Lower leg skin (tissue), 4 donors: ENCODE measurements at places on chromosomes 1 and 21.

DNA sequence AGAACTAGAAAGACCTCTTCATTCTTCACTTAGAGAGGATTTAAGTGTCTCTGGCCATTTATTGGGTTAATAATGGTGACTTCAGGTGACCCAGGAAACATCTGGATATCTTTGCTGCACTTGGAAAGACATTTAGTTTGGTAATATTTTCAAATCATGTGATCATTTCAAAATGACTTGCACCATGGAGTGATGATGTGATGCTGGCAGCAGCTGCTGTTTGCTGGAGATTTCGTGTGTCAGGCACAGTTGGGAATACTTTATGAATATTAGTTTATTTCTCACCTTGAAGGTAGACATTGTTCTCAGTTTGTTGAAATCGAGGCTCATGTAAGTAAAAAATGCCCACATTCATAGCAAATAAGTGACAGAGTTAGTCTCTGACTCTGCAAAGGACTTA is 236.0 kb downstream of the DISC1 start:
- DNase-seq = no peak

- no peak for DNase-seq
Measured at GRCh38 chr1:246157516-246157915, 349.6 kb downstream of the SMYD3 start.

- DNase-seq = no peak
Measured at GRCh38 chr1:223077247-223077833, 65.7 kb downstream of the TLR5 start.

GRCh38 chr1:155882235-155882634 is 22.9 kb downstream of the SYT11 start:
- DNase-seq = no peak

- no peak for DNase-seq
Measured at GRCh38 chr1:160731990-160732389, 7.1 kb upstream of the SLAMF7 start.

DNA sequence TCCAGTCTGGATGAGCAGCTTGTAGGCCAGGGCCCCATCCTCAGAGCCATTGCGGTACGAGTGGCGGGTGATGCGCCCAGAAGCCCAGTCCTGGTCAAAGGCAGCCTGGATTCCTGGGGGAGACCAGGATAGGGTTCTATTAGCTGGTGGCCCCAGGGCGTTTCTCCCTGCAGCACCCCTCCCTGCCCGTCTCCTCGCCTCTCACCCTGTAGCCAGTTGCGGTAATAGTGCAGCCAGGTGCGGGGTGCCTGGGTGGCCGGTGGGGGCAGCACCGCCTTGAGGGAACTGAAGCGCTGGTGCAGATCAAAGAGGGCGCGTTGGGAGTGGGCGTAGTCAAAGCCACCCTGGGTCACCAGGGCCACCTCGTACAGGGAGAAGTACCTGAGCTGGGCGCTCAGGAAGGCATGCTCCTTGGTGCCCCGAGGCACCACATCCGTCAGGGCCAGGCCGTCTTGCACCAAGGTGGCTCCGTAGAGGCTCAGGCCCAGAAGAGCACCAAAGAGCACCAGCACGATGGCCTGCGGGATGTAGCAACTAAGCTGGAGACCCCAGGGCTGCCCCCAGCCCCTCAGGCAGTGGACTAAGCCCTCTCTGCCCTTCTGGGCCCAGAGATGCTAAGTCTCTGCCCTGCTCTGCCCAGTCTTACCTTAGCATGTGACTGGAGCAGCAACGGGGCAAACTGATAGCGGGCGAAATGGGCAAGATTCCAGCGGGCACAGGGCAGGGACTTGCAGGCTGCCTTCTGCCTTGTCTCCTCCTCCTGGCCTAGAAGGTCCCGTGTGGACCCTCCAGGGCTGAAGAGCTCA is 15.7 kb downstream of the PTCH2 start:
- DNase-seq = no peak

- peak; percentile 89 for DNase-seq
Measured at GRCh38 chr1:162003830-162004215, 19.8 kb downstream of the OLFML2B start.

GRCh38 chr1:180221462-180221861 is 8.6 kb upstream of the LHX4 start:
- no peak for DNase-seq

DNA sequence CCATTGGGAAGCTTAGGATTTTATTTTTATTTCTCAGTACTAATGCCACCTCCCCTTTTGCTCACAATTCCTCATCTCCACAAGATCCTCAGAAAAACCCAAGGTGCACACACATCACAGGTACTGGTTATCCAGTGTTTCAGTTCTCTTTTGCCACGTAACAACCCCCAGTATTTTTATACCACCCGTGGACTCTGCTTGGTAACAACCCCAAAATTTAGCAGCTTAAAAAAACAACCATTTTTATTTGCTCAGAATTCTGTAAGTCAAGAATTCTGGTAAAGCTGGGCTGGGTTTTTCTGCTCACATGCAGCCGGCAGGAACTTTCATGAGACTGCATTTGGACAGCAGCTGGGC is 180.0 kb downstream of the KAZN start:
- no peak for DNase-seq

- no peak for DNase-seq
Measured at GRCh38 chr1:36988321-36988720, 46.0 kb downstream of the GRIK3 start.

DNA sequence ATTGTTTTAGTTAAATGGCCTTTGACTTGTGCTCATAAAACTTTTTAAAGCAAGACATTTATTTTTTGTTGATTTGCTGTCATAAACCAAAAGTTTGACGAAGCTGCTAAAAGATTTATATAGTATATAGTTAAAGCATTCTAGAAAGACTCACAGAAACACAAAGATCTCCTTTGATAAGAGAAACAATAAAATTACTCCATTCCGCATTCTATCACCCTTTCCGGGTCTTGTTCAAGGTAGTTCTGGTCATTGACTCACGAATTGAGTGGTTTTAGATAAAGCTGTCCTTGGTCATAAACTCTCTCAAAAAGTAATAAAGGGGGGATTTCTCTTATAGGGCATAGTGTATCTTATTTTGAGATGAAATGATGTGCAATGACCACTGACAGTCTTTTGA is 1010.5 kb upstream of the NCAM2 start:
- DNase-seq = no peak

- peak; percentile 68 for DNase-seq
Measured at GRCh38 chr1:29579821-29580425, 343.6 kb downstream of the PTPRU start.

DNA sequence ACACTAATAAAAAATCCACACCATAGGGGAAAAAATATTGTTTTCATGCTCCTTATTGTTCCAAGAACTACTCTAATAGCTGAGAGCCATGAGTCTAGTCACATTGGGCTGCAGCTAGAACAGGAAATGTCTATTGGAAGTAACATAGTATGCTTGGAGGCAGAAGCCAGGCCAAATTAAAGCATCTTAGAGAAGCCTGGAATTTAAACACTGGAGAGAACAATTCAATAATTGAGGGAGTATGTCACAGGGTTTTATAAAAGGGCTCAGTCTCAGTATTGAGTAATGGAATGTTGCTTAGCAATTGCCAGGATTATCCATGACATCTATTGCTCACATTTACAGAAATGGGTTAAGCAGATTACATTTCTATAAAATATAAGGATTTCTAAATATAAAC is 471.3 kb downstream of the LMO4 start:
- no peak for DNase-seq

- DNase-seq = no peak
Measured at GRCh38 chr1:228367798-228368791, 38.5 kb downstream of the TRIM11 start.

DNA sequence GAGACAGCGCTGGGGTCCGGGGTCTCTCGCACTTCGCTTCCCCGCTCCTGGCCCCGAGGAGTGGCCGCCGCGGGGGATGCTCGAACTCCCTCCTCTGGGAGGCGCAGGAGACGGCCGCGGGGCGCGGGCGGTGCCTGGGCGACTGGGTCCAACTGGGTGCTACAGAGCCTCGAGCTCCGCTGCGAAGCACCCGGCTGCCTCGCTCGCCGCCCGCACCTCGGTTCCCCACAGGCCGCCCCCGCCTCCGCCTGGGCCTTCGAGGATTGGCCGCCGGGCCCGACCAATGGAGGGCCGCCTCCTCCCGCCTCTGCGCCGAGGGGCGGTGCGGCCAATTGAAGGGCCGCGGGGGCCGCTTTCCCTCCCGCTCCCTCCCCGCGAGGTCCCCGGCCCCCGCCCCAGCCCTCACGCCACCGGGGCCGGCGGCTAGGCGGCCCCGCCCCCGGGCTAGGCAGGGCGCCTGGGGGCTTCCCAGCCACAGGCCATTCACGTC is at the start of gene CNN3:
Gene CNN3 (minus strand): TSS at position 196 of the 490 bp plus-strand sequence. CDS start 216 bp downstream, outside the sequence.
- DNase-seq = peak; percentile 98

DNA sequence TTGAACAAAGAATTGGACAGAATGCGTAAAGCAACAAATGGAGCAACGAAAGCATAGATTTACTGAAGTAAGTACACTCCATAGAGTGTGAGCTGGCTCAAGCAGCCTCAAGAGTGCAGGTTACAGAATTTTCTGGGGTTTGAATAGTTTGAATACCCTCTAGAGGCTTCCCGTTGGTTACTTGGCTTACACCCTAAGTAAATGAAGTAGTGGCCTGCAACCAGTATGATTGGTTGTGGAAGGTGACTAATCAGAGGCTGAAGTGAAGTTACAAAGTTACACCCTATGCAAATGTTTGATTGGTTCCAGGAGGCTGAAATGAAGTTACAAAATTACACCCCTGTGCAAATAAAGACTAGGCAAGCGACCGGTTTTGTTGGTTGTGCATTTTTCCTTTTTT is 10.9 kb downstream of the TCEANC2 start:
- no peak for DNase-seq

- DNase-seq = peak; percentile 36
Measured at GRCh38 chr1:154557939-154558719, at the start of gene UBE2Q1. Gene UBE2Q1 (minus strand): TSS chr1:154558662. CDS start chr1:154558553, 109 bp downstream.

GRCh38 chr21:15171546-15171945 is 106.7 kb upstream of the NRIP1 start:
- no peak for DNase-seq

- DNase-seq = peak; percentile 17
Measured at GRCh38 chr21:44052071-44052829, 40.1 kb downstream of the TRAPPC10 start.

GRCh38 chr1:235050911-235051360 is 77.7 kb downstream of the TOMM20 start:
- DNase-seq = no peak

DNA sequence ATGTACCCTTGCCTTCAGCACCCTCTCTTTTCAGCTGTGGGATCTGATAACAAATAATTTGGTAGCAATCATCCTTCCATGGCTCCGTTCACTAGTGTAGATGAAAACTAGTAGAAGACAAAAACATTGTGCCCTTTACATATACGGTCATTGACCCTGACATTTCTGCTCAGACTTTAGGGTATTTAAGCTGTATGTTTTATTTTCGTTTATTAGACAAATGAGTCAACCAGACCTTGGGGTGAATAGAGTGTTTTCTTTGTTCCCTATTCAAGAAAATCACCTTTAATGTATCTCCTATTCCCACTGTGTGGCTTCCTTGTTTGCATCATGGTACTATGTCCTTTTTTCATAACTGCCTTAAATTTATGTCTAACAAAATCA is 187.3 kb downstream of the VAV3 start:
- no peak for DNase-seq

- DNase-seq = no peak
Measured at GRCh38 chr1:1918901-1919303, at the start of gene TMEM52. Gene TMEM52 (minus strand): TSS chr1:1919279. CDS start chr1:1919265, 14 bp downstream.

DNA sequence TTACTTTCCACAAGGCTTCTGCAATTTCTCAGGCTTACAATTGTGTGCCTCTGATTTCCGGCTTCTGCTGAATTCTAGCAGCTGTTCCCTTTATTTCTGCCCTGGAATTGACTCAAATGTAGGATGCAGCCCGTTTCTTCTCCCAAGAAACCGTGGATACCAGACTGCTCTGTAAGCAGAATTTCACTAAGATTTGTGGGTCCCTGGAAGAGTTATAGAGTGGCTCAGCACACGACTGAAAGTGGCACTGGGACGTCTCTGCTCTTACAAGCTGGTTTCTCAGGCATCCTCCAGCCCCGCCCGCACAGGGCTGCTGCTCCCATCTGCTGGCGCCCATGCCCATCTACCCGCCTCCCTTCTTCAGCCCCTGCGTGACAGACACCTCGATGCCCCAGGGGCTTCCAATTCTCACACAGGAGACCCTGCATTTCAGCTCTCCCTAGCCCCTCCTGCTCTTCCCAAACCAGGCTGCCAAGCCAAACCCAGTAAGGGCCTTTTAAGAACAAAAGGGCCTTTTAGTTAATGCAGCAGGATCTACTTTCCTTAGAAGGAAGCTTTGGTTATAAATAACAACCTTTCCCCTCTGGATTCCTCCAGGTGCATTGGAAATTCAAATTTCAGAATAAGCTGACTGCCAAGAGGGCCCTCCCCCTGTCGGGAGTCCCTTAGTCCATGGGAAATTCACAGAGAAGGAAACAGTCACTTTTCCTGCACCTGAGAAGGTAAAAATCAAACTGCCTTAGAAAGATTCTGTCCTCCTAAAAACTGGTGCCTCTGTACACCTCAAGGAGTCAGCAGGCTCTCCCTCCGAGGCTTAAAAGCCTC is 45.4 kb upstream of the TENT5B start:
- peak; percentile 89 for DNase-seq

DNA sequence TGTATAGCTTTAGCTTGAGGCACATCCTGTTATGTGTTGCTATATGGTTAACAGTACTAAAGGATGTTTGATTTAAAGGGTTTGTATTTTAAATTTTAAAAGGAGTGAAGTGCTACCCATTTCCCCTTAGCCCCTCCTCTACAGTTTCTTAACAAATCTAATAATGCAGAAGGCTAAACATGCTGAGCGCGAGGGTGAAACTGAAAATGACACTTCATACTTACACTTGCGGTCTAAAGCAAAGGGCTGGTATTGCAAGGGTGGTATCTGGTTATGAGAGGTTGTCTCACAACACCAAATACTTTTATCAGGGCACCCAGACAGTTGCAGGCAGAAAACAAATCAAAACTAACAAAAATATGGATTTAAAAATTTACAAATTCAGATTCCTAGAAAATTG is 172.3 kb downstream of the SIPA1L2 start:
- DNase-seq = no peak

- DNase-seq = no peak
Measured at GRCh38 chr1:82099170-82099569, 298.4 kb downstream of the ADGRL2 start.

DNA sequence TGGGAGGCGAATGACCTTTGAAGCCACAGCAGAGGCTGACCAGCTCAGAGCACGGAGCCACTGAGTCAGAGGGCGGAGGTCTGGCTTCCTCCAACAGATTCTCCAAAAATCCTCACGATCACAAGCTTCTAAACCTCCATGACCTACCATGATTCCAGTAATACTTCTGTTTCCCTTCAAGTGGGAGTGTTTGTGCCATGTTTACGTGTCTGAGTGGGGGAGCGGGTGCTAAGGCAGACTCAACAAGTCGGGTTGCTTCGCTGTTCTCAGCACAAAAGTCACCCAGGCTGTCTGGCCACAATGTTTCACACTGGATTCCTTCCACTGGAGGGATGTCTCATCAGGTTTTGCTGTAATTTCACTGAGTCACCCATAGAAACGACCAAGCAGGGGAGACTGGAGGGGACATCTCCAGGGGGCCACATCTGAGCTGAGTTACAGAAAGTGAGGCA is 86.2 kb downstream of the SLC66A1 start:
- no peak for DNase-seq

- no peak for DNase-seq
Measured at GRCh38 chr1:94299627-94300553, 62.5 kb upstream of the ARHGAP29 start.
